ENCODE measurements at places on chromosomes 11 and 22.

- no peak for DNase-seq
These were observed 3.3 kb downstream of the PCF11 start for GRCh38 chr11:83159902-83160865.

DNA sequence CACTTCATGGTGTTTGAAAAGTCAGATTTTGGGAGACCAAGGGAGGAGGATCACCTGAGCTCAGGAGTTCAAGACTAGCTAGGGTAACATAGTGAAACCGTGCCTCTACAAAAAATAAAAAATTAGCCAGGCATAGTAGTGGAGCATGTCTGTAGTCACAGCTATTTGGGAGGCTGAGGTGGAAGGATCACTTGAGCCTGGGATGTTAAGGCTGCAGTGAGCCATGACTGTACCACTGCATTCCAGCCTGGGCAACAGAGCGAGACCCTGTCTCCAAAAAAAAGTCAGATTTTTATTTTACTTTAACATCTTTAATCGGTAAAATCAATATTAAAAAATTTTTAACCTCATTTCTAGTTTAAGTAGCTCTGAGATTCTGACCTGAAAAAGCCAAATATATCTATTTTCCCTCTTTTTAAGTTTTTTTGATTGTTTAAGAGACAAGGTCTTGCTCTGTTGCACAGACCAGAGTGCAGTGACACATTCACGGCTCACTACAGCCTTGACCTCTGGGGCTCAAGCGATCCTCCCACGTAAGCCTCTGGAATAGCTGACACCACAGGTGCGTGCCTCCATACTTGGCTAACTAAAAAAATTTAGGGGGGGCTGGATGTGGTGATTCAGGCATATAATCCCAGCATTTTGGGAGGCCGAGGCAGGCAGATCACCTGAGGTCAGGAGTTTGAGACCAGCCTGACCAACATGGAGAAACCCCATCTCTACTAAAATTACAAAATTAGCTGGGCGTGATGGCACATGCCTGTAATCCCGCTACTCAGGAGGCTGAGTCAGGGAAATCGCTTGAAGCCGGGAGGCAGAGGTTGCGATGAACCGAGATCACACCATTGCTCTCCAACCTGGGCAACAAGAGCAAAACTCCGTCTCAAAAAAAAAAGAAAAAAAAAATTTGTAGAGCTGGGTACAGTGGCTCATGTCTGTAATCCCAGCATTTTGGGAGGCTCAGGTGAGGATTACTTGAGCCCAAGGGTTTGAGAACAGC is 48.4 kb downstream of the SFI1 start:
- DNase-seq: no peak

GRCh38 chr11:1546077-1546535 is 26.0 kb downstream of the DUSP8 start:
- DNase-seq: no peak

DNA sequence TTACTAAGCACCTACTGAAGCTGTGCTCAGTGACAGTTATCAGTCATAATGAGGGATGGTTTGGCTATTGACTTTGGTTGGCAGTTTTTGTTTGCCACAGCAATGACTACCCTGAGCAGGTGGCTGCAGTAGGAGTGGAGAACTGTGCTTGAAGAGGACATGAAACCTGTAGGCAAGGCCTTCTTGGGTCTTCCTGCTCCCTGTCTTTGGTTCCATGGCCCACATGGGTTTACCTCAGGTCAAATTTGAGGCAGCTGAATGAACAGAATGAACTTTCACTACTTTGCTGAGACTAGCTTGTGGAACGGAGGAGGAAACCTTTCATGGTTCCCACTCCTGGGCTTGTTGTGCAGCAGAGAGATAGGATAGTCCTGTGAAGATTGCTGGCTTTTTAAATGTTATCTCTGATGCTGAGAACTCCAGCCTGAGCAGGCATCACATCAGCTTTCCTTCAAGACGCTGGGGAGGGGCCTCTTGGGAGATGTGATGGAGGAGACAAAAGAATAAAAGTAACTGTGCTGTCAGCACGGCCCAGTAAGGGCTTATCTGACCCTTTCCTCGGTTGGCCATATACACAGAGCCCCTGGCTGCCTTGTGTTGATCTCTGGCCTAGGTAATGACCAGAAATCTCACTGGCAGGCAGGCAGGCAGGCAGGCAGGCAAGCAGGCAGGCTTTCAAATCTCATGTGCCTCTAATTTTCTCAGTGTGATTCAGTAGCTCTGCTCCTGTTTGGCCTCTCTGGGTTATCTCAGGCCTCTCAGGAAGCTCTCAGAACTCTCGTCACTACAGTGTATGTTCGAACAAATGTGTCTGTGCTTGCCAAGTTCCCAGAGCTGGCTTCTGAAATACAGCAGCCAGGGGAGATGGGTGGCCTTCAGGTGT is 12.0 kb downstream of the STIM1 start:
- DNase-seq: no peak

GRCh38 chr11:11522591-11522990 is 99.2 kb downstream of the GALNT18 start:
- no peak for DNase-seq

- DNase-seq: no peak
These were observed 37.3 kb upstream of the MYH9 start for GRCh38 chr22:36424901-36425579.

DNA sequence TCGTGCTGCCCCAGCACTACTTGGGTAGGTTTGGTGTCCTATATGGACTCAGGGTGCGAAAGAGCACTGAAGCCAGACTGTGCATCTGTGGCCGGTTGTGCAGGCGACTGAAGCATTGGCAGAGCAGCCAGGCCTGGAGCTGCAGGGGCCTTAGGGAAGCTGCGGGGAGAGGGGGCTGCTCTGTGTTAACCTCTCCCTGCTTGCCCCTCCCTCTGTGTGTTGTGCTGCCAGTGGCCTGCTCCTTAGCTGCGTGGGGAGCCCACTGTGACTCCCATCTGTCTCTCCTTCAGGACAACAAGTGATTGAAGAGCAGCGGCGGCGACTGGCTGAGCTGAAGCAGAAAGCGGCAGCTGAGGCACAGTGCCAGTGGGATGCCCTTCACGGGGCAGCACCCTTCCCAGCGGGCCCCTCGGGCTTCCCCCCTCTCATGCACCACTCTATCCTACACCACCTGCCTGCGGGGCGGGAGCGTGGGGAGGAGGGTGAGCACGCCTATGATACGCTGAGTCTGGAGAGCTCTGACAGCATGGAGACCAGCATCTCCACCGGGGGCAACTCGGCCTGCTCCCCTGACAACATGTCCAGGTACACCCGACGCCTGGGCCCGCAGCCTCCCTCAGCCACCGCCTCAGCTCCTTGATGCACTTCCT is 34.3 kb downstream of the TREH start:
- no peak for DNase-seq

DNA sequence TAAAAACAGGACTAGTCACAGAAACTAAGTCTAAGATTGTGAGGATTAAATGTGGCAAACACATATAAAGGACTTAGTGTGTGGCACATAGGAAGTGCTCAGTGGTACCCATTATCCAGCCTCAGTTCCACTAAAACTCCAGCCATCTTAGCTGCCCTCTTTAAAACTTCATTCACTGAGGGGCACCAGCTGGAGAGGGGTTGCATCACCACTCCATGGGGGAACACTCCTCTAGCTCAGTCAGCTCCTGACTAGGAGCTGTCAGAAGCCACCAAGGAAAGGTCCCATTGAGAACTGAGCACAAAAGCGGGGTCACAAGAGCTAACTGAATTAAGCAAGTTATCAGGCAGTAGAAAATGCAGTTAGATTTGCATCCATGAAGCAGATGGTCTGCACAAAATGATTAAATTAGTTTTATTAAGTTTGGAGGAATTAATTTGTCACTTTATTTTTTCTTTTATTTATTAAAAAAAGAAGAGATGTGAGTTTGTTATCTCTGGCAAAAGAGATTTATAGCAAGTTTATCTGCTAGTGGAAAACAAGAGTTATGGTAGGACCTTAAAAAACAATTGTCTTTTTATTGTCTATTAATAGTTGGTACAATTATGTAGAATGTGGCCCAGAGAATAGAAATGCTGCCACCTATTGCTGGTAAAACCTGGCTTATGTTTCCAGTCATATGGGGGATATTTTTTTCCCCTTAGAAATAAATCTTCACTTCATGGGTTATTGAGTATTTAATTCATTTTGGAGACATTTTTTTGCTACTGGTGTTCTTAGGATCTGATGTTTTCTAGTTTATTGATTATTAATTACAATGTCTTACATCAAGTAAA is 95.7 kb downstream of the NAV2 start:
- no peak for DNase-seq

GRCh38 chr11:133961890-133962289 is 5.1 kb upstream of the IGSF9B start:
- DNase-seq: no peak

GRCh38 chr11:7570938-7571521 is 57.2 kb downstream of the PPFIBP2 start:
- no peak for DNase-seq

GRCh38 chr11:26839911-26840698 is 118.2 kb upstream of the SLC5A12 start:
- no peak for DNase-seq

GRCh38 chr11:20980736-20981135 is 311.4 kb downstream of the NELL1 start:
- DNase-seq: no peak

GRCh38 chr11:111577821-111578220 is 24.4 kb upstream of the SIK2 start:
- DNase-seq: no peak

DNA sequence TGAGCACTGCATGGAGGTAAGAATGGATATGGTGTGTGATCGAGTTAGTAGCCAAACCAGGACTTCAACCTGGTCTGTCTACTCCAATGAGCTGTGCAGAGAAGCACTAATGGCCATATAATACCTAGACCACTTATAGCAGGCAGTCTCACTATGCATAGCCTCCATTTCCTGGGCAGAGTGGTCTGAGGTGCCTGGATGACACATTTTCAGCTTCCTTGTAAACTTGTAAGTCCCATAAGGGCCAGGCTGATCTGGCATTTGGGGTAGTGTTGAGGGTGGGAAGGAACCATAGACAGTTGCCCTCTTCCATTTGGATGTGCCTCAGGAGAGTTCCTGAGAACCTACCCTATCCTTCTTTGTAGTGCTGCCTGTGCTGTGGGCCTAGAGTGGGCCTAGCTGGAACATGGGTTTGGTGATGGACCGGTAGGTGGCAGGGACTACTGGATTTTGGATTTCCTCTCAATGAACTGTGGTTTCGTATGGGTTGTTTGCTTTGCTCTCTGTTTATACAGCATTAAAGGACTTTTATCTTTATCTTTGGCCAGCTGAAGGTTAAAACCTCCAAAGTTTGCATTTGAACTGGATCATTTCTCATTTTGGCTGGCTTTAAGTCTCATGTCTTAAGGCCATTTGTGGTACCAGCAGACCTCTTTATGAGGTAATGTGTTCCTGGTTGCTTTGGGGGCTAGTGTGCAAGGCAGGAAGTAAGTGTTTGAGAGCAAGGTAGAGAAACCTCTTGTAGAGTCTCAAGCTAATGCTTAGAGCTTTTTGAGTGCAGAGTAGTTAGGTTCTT is 86.9 kb downstream of the STIM1 start:
- no peak for DNase-seq

DNA sequence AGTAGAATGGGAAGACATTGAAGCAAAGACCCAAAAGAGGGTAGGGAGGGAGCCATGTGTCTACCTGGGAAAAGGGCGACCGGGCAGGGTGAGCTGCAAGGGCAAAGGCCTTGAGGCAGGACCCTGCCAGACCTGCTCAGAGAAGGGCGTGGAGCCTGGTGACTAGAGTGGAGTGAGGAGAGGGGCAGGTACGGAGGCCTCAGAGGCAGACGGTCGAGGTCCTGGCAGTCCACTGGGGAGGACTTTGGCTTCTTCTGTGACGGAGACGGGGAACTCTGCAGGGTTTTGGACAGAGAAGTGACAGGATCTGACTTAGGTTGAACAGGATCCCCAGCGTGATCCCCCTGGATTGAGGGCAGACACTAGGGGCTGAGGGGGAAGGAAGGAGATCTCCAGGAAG is 12.9 kb downstream of the RIBC2 start:
- no peak for DNase-seq

GRCh38 chr11:86335131-86335767 is 33.2 kb downstream of the HIKESHI start:
- no peak for DNase-seq

DNA sequence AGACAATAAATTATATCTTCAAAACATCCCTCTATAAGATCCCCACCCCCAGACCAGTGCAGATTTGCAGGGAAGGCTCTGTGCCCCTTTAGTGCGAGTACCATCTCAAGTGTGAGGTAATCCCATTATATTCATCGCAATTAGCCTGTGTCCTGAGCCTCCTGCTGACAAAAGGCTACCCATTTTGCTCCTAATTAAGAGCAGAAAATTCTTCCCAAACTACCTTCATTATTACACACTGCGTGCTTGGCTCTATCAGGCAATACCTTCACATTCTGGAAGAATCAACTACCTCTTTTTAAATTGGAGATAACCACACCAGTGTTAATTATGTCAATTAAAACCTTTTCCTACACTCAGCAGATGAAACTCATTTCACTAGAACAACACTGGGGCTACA is 1133.4 kb upstream of the CCDC90B start:
- DNase-seq: no peak

- no peak for DNase-seq
These were observed 152.8 kb upstream of the NTM start for GRCh38 chr11:131217313-131218310.

DNA sequence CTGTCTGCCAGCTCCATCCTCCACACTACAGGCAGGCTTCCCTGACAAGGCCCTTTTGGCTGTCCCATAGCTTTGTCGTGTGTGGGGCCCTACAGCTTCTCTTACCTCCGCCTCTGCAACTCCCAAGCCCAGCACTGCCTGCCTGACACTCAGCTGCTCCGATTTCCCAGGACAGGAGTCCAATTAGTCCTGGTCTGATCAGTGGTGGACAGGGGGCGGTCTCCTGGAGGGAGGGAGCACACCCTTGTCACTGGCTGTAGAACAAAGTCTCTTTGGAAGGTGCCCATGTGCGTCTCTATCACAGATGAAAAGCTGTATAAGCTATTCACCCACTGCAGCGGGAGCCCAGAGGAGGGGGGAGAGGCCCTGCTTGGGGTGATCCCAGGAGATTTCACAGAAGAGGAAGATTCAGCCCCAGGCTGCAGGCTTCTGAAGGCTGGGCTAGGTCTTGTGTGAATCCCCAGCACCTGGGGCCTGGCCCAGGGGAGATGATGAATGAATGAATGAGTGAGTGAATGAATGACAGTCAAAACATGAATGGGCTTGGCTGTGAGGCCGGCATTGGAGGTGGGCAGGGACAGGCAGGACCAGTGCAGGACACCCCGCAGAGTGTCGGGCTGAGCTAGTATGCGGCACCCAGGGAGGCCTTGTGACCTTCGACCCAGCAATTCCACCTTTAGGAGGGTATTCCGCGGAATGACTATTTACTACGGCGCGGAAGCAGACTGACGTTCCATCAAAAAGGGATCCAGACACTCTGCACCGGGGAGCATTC is 142.4 kb downstream of the CACNA1I start:
- no peak for DNase-seq

DNA sequence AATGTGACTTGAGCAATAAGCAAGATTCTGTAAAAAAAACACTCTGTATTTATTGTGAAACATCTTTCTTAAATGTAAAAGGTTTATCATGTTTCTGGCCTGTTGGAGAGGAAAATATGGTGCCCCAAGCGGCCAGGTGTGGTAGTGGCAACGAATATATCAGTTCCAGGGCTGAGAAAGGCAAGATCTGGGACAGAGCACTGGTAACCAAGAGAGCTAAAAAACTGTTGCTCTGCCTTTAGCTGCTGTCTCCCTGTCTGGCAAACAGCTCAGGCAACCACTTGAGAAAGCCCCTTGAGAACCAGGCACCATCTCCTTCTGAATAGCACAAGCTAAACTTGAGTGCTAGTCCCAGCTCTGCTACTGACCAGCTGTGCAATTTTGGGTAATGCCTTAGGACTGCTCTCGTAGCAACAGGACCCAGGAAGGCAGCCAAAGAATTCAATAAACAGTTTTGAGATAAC is 129.9 kb downstream of the KCNC1 start:
- DNase-seq: no peak

- DNase-seq: no peak
These were observed 87.1 kb downstream of the ADAMTS15 start for GRCh38 chr11:130535520-130535919.

All from D721Med (cell line).